ENCODE measurements at places on chromosomes 16 and 17.
A peak's percentile ranks its signal among the peaks of the same experiment; 100 is the strongest.

DNA sequence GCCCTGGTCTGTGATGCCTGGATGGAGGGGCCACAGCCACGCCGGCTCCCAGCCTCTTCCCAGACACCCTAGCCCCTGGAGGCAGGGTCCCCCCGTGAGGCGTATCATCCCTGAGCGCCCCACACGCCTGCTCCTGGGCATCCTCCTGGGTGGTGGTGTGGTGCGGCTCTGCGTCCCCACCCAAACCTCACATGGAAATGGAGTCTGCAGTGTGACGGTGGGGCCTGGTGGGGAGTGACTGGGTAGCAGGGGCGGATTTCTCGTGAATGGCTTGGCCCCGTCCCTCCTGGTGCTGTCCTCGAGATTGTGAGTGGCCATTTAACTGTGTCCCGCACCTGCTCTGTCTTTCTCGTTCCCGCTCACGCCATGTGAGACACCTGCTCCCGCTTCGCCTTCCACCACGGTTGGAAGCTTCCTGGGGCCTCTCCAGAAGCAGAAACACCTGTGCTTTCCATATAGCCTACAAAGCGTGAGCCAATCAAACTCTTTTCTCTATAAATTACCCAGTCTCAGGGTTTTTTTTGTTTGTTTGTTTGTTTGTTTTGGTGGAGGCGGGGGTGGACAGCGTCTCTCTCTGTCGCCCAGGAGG lies 5.9 kb upstream of the SSTR5 start:
- DNase-seq = no peak

GRCh38 chr16:88617268-88618031 lies 20.9 kb upstream of the IL17C start:
- DNase-seq = no peak

- no peak for DNase-seq
Measured at GRCh38 chr17:5608399-5609112, 24.2 kb upstream of the NLRP1 start.

GRCh38 chr17:35148144-35148543 lies 527 bp downstream of the UNC45B start:
- no peak for DNase-seq

DNA sequence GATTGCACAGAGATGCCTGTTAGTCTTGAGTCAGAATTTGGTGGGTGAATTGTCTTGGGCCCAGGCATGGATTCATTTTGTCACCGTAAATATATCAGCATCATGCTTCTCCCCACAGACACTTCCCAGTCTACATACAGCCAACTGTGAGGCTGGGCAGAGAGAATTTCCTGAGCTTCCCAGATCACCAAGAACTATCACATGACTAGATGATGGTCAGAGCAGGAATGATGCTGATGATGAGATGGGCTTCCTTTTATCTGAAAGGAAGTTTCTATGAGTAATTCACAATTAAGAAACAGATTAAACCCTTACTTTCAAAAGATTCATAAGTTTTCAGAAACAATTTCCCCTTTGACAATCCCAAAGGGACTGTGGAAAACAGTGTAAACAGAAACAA lies 323 bp upstream of the KRTAP9-9 start:
- DNase-seq = no peak

DNA sequence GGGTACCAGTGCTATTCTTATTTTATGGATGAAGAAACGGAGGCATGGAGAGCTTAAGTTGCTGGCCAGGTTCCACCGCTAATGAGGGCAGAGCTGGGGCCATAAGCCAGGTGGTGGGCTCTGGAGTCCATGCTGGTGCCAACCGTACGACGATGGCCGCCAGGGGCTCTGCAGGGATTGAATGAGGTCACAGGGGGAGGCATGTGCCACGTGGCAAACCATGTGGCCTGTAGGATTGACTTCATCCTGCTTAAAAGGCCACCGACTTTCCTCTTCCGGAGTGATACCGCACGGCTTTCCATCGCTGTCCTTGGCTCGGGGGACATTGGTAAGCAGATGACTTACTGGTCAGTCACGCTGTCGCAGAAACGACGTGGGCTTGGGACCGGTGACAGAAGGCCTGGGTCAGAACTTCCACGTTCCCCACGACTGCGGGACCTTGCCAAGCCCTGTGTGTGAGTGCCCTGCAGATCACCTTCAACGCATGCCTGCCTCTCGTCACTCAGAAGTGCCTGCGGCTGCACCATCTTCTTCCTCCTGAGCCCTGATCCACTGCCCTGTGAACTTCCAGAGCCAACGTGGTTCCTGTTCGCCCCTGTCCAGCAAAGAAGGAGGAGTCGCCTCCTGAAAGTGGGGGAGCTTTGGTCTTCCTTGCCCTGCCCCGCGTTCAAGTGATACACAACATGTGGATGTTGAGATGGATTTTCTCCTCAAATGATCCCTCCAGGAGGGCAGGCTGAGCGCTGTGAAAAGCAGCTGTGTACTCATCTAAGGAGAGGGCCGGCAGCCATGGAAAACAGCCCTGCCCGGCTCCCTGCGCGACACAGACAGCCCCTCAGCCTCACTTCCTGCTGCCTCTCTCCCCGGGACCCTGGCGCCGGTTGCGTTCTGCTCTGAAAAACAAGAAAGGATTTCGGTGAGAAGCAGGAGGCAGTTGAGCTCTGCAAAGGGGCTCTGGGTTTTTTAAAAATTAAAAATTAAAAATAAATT lies 176.7 kb downstream of the C16orf95 start:
- DNase-seq = no peak

- DNase-seq = no peak
Measured at GRCh38 chr17:35448899-35449227, 297 bp upstream of the SLFN13 start.

GRCh38 chr17:21042458-21043295 lies at the start of gene USP22:
USP22 (minus strand) TSS chr17:21043011; CDS start chr17:21042835, 176 bp downstream.
- no peak for DNase-seq

GRCh38 chr17:2385240-2386210 lies 15.3 kb downstream of the MNT start:
- no peak for DNase-seq

GRCh38 chr16:58205276-58206036 lies 7.5 kb upstream of the CSNK2A2 start:
- no peak for DNase-seq

DNA sequence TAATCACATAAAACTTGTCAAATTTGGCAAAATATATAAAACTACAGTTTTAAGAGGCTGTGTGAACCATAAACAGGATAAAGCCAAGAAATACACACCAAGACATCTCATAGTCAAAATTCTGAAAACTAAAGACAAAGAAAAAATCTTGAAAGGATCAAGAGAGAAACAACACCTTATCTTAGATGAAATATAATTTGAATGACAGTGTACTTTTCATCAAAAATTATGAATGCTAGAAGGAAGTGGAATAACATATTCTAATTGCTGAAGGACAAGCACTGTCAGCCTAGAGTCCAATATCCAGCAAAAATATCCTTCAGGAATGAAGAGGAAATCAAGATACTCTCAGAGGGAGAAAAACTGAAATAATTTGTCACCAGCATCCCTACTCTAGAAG lies 37.2 kb downstream of the PIK3R5 start:
- DNase-seq = peak; percentile 2

GRCh38 chr17:51407576-51407975 lies 147.2 kb downstream of the UTP18 start:
- DNase-seq = no peak

- DNase-seq = no peak
Measured at GRCh38 chr16:48352648-48353390, 32.4 kb downstream of the SIAH1 start.

DNA sequence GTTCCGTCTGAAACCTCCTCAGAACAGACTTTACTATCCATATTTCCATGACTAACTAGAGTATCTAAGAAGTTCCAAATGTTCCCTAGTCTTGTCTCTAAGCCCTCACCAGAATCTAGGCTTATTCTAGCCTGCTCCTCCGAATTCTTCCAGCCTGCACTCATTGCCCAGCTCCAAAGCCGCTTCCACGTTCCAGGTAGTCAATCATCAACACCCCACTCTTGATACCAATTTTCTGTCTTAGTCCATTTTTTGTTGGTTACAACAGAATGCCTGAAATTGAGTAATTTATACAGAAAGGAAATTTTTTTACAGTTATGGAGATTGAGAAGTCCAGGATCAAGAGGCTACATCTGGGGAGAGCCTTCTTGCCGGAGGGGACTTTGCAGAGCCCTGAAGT lies 21.1 kb downstream of the SLC38A8 start:
- no peak for DNase-seq

DNA sequence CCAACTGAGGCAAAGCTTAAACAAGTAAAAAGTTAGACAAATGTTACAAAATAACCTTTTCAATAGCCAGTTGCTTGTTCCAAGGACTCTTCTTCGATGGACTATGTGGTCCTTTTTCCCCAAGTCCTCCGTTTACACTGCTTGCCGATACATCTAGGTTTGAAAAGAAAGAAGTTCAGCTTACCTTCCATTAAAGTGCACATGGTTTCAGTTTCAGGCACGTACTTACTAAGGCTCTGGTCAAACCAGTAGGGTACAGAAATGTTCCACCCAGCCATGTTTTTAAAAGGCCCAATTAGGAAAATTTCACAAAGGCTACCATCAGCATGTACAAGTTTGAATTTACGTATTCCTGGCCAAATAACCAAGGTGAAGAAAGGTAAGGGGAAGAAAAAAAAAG lies 2.1 kb downstream of the SRSF2 start:
- peak; percentile 53 for DNase-seq

GRCh38 chr17:77101521-77102410 lies 39.0 kb upstream of the SEC14L1 start:
- DNase-seq = no peak

GRCh38 chr17:48456589-48456988 lies 26.6 kb upstream of the SKAP1 start:
- no peak for DNase-seq

- DNase-seq = no peak
Measured at GRCh38 chr17:36030956-36031355, 13.2 kb upstream of the CCL23 start.

- peak; percentile 87 for DNase-seq
Measured at GRCh38 chr17:78356101-78356713, 3.7 kb downstream of the SOCS3 start.

DNA sequence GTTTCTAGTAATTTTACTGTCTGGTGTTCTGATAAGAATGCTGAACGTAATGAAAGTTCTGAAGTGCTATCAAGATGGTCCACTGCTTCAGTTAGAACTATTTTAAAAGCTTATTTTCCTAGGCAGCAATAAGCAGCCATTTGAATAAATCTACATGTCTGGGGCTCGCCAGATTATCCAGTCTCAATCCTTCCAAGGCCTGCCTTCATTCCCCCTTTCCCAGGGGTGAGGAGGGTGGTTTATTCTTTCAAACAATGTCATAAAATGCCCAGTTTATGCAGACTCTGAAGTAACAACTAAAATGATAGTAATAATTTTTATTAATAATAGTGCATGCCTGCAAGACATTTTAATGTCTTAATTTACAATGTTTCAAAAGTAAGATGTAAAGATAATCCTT lies 2.4 kb downstream of the CDH11 start:
- DNase-seq = no peak

GRCh38 chr17:38550661-38551060 lies 55.1 kb downstream of the SRCIN1 start:
- no peak for DNase-seq

DNA sequence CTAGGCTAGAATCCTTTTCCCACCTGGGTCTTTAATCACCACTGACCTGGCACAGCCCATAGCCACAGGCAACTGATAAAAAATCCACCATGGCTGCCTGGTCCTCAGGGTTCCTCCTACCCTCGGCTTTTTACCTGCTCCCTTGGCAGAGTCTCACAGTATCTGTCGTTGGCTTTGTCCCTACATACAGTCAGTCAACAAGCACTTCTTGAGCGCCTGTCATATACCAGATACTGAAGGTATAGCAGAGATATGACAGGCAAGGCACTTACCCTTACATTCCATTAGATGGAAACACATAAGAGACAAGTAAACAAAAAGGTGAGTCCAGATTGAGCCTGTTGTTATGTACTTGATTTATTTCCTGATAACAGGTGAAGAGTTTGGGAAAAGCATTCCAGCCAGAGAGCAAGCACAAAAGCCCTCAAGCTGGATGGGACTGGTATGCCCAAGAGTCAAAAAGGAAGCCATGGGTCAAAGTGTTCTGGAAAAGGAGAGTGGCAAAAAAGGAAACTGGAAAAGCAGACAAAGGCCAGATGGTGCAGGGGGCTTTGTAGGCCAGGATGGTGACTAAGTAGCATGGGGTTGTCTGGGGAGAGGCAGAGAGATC lies 247.0 kb downstream of the CHD9NB start:
- no peak for DNase-seq

DNA sequence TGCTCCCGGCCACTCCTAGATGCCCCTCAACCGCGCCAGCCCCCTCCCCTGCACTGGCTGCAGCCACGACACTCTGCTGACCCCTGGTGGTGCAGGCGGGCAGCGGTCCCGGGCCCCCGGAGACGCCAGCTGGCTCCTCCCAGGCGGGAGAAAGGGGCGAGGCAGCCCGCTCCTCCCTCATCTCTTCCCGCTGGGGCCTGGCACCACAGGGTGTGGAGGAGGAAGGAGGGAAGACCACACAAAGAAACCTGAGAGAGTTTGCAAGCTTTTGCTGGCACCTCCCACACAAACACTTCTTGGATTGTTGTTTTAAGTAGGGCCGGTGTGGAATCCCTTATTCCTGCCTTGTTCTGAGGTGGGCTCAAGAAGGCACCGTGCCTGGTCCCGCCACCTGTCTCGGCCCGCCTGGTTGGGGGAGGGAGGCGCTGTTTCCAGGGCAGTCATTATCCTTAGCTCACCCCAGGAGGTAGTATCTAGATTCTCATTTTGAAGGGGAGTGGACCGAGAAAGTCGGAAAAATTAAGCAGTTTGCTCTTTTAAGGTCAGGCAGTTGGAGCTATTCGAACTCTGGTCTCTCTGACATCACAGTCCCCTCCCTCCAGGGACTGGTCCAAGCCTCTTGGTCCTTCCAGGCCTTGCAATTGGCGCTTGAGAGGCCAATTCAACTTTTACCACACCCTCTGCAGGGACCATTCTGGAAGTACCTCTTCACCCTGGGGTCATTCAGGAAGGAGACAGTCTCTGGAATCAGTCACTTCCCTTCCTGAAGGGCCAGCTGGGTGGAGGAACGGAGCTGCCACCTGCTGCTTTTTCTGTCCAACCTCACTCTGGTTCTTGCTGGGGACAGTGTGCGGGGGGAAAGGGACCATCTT lies 959 bp upstream of the ANKRD13B start:
- peak; percentile 86 for DNase-seq

- DNase-seq = no peak
Measured at GRCh38 chr17:7113273-7114071, 1.1 kb downstream of the ASGR2 start.

DNA sequence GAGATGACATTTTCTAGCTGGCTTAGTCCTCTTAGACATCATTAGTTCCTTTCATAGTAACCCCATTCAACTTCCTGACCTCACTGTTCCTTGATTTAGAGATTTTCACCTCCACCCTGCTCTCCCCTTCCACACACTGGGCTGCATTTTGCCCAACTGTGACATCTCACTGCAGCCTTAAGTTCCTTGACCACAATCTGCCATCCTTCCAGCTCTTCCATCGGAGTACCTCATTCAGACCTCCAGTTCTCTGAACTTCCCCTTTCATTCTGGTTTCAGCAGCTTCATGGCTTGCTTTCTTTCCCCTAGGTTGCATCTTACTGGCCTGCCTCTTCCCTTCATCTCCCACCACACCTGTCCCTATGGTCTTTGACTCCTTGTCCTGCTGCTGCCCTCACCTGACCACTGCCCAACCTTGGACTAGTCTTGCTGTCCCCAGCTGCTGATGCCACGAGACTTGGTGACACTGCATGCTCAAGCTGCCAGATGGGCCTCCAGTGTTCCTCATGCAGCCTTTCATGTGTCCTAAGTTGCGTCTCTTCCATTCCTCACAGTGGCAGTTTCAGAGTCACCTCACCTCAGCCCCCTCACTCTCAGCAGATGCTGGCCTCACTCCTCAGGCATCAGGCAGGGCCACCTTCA lies 40.8 kb downstream of the NUP88 start:
- DNase-seq = peak; percentile 45

Measured in Kasumi-1 (cell line).